ENCODE measurements at places on chromosomes 7 and 10.

DNA sequence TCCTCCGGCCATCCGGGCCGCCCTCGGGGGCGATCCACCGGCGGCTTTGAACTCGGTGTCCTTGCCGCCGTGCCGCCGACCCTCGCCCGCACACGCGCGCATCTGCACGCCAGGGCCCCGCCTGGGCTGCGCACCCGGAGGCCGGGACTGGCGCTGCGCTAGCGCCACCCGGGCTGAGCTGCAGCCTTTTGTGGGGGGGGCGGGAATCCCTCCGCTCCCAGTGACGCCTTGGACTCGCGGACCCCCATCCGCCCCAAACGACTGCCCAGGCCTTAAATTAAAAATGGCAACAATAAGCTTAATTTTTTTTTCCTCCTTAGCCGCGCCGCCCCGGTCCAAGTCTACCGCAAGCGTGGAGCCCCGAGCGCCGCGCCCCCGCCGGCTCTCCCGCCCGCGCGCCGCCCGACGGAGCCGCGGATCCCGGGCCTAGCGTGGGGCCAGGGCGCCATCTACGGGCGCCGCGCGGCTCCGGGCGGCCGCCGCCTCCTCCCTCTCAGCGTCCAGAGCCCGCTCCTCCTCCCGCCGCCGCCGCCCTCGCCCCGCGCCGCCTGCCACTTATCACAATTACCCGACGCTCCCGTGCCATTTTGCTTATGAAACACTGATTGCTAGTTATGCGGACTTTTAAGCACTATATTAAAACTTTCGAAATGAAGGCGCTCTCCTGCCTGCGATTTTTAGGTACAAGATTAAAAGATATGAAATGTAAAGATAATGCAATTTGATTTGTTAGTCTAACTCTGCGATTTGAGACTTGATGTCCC lies 7.5 kb upstream of the EBF3 start:
- no peak for DNase-seq

- DNase-seq: no peak
These were observed 50.4 kb upstream of the FAM3C start for GRCh38 chr7:121446526-121446925.

DNA sequence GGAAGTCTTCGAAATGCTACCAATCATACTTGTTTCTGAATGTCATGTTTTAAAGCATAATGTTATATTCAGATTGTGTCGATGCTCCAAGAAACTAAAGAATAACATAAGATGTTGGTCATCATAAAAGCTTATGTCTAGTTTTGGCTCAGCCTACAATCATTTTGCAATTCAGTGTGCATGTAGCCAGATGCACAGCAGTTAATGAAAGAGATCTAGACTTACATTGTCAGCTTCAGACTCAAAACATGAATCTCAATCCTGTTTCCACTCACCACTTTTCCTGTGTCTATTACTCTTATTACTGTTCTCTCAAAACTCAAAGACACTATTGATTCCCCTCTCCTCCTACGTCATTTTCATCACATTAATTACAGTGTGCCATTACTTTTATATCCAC lies 21.4 kb downstream of the TMEM196 start:
- no peak for DNase-seq

GRCh38 chr10:77771851-77772250 lies 134.2 kb upstream of the KCNMA1 start:
- DNase-seq: no peak

DNA sequence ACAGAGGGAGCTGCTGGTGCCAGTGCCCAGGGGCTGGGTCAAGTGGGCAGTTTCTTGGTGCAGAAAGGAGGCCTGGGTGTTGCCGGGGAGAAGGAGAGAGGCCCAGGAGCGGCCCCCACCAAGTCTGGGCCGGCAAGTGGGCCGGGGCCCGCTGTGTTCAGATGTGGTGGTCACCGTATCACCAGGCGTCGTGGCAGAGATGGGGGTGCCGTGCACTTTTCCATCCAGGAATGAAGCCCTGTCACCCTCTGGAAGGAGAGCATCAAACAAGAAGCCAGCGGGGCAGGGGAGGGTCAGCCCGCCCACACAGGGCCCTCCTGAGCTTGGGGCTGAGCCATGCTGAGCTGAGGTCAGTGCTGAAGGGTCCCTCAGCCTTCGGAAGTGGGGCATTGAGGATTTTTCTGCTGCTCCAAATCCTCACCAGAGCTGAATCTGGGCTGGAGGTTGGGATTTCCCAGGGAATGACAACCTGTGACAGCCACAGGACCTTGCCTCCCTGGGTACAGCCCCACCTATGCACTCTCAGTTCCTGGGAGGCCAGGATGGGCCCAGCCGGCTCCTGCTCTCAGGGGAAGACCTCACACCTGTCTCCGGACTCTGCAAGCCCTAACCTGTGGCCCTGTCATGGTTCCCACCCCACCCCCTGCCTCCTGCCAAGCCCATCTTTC lies 27.9 kb upstream of the INPP5A start:
- DNase-seq: no peak

GRCh38 chr10:83656924-83657323 lies 482.4 kb upstream of the GHITM start:
- DNase-seq: no peak

GRCh38 chr7:4682621-4683042 lies 537 bp downstream of the FOXK1 start:
- DNase-seq: peak; percentile 53

- DNase-seq: no peak
These were observed 9.1 kb downstream of the C10orf62 start for GRCh38 chr10:97598407-97599271.

GRCh38 chr10:23198610-23198939 lies 6.5 kb downstream of the PTF1A start:
- DNase-seq: no peak

DNA sequence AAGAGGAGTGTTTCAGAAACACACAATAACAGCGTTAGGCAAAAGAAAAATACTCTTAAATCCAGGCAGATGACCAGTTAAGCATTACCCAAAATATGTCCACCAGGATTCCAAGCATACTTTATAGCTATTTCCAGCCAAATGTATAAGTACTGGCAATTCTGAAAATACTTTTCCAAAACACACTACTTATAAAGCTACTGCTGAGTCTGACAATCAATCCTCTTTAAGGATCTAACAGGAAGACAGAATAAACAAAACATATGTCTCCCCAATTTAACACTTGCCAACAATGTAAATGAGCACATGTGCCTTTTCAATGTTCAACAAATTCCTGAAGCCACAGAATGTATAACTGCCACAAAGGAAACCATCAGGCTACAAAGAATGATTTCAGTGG lies 370.9 kb downstream of the SORCS1 start:
- no peak for DNase-seq

GRCh38 chr10:131644289-131644688 lies 256.5 kb upstream of the PPP2R2D start:
- DNase-seq: no peak

- no peak for DNase-seq
These were observed 6.6 kb downstream of the DMBT1 start for GRCh38 chr10:122567056-122567660.

- peak; percentile 94 for DNase-seq
These were observed 43.8 kb upstream of the ZNF438 start for GRCh38 chr10:31075434-31075833.

DNA sequence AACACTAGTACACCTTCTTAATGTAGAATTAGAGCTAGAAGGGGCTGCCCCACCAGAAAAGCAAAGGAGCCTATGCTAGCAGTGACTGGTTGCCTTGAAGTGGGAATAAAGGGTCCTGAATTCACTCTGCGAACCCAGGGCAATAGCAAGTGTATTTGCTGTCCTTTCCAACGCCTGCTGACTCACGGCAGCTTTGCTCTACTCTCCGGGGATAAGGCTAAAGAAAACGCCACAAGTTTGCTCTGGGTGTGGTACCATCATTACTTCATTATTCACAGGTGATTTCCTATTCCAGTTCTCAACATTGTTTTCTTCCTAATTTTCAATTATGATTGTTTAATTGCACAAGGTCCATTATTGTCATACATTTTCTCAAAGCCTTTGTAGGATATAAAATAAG lies 220.5 kb upstream of the AOAH start:
- no peak for DNase-seq

DNA sequence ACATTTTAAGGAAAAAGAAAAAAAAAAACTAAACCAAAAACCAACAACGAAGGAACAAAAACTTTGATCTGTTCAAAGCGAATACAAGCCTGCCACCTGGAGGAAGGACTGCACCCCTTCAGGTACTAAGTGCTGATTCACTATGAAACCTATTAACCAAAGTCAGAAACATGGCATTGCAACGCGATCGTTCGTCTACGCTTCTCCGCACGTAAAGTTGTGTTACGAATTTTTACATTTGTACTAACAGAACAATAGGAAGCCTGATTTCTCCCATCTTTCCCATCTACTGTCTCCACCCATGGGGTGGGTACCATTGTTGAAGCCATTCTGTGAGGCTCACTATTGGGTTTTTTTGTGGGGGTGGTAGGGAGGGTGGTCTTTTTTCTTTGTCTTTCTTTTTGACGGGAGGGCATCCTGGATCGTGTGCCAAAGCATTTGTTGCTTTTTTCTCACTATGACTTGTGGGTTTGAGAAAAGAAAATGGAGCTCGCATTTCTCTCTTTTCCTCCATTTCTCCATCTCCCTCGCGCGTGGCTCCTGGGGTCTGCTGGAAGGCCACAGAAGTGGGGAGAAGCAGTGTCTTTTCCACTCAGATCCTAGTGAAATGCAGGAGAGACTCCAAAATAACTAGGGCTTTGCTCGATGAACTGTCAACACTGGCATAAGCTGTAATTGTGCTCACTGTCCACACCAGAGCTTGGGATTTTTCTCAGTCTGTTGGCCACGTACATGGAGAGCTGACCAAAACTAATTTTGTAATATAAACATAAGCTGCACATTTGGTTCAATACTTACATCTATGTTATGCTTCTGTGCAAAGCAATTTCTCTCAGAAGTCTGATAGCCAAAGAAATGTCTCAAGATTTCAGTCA lies 100.9 kb upstream of the YAE1 start:
- peak; percentile 65 for DNase-seq

DNA sequence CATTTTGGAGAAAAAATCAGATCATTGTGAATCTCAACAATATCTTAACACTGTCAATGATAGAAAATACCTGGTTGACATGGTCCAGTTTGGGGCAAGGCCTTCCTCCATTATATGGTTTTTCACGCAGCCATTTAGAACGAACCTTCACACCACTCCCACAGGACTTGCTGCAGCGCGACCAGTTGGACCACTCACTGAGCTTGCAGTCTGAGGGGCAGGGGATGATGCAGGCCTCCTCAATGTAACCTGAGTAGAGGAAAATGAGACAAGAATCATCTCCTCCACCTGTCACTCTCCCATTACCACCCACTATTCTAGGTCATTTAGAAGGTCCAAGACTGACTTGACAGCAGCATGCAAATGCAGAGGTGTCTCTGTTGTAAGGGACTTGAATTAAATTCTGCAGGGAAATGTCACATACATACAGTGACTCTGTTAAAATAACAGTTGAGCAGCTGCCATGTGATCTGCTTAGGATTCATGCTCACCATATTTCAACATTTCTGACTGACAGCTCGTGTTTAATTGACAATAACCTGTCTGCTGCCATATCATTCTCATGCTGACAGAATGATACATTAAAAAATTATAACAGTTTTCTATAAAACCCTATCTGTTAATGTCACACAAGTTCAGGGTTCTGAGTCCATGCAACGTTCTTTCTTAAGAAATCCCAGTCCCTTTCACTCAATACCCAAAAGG lies 403.0 kb downstream of the THSD7A start:
- DNase-seq: no peak

Measured in astrocyte of the spinal cord (primary cell).